ENCODE measurements at places on chromosomes 5 and 9. TPM values are rescaled to one million over a fixed set of nuclear protein-coding genes. Genes with fewer than 3 reads are reported as not detected.

Gene STC2
- 25.7 TPM for total RNA-seq

DNA sequence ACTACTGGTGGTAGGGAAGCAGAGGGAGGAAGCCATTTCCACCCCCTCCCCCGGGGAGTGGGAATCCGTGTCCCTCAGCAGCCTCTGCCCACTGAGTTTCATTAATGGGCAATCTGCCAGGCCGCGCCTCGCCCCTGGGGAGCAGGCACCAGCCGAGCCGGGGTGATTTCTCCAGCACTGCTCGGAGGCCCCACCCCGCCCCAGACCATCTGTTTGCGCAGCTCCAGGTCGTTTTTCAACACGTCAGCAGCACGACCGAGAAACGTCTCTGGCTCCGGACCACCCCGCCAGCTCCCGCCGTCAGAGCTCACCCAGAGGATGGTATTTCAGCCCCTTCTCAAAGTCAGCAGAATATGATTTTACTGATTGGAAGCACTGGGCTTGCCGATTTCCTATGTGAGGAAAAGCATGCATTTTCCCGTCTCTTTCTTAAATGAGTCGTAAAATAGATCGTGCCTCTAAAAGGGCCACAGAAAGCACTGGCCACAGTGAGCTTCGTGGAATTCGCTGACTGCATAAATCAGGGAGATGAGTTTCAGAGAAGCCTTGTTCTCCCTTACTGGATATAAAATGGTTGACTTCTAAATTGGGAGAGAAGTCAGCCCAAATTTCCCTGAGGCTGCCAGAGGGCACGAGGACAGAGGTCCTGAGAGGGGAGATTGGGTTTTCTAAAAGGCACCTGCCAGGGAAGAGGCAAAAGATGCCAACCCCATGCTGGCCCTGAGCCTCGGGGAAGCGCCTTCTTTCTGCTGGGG, 47.0 kb downstream of the OLFM1 start:
- DNase-seq, result no peak

- DNase-seq, result no peak
Observed at GRCh38 chr5:37198842-37199241, 50.3 kb downstream of the CPLANE1 start.

Gene PCDHGA7
- total RNA-seq, result 0.31 TPM

- peak; percentile 76 for DNase-seq
Observed at GRCh38 chr5:103562453-103563157, at the start of gene NUDT12. TSS of gene NUDT12 (minus strand) at chr5:103562789. CDS start at chr5:103560248, 2,541 bp downstream.

DNA sequence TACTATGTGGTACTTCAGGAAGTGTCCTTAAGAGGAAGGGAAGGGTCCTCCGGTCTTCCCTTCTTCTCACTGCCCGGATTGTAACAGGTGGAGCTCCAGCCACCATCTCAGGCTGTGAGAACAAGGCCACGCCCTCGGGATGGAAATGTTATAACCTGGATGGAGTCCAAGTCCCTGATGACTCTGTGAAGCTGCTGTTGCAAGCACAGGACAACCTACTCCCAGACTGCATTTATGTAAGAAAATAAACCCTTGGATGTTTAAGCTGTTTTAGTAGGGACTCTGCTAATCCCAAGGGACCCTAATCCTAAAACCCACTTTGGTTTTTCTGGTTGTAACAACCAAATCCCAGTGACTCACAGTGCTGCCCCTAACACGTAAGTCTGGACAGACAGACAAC, 221.6 kb downstream of the ACTL7B start:
- DNase-seq, result no peak

GRCh38 chr9:89740722-89741121, 135.9 kb downstream of the GADD45G start:
- DNase-seq, result no peak

Gene ADGRD2
- total RNA-seq, result 0.31 TPM

DNA sequence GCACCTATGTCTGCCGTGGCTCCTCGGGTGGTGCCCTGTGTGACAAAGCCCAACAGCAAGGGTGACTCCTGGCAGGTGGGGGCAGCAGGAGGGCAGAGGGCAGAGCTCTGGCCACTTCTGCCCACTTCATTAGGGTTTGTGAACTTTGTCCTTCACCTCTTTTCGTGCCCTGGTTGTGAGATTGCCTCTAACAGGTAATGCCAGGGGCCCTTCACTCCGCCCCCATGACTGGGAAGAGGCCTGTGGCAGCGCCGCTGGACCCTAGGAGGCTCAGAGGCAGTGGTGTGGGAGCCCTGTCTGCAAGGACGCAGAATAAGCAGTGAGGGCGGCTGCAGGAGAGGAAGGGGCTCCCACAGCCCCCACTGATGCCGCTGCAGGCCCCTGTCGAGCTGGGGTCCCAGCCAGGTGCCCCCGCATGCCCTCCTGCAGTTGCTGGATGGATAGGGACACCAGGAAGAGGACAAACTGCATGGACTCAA, 108.7 kb upstream of the LMX1B start:
- no peak for DNase-seq

DNA sequence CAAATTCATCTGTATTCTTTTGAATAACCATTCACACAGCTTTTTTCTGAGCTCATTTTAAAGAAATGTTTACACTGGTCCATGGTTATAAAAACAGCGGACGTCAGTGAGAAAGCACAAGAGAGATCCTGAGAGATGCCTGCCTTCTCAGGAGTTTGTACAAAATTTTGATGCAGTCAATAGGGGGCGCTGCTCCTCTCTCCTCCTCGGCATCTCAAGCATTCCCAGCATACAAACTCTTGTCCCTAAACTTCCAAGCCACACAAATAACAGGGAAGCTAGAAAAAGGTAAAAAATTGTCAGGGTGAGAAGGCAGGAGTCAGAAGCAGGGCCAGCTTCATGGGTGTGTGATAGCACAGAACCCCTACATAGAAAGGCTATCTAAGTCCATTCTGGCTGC, 11.2 kb upstream of the CCDC152 start:
- DNase-seq, result no peak

GRCh38 chr5:139659695-139660101, 11.5 kb downstream of the CXXC5 start:
- DNase-seq, result no peak

Gene CCL27
- total RNA-seq, result 0.43 TPM

- no peak for DNase-seq
Observed at GRCh38 chr5:119682372-119682771, 53.0 kb downstream of the FAM170A start.

Gene MAMDC2
- 4.0 TPM for total RNA-seq

GRCh38 chr5:172899436-172899835, 59.8 kb upstream of the RPL26L1 start:
- no peak for DNase-seq

Gene LECT2
- total RNA-seq, result not detected

Gene LCNL1
- not detected for total RNA-seq
